ENCODE measurements at places on chromosomes 2 and 18.

DNA sequence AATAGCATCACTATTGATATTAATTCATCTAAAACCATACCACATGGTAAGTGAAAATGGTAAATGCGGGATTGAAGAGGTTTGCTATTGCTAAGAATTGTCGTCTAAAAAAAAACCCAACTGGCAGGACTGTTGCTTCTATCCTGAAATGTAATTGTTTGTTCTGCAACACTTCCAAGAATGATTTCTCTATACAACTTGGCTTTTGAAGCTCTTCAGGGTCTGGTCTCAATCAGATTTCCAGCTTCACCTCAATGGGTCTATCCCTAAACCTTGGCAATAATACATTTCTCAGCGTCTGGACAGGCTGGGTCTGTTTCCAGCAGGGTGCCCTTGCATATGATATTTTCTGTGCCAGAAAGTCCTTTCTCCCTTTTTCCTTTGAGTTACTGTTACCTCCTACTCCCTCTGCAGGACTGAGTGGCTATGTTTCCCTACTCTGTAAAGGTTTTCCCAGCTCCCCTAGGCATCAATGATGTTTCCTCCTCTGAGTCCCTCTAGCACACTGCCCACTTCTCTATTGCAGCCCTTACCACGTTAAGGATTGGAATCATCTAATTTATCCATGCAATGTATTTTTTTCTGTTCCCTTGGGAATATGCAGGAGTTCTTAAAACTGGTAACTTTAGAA lies 118.2 kb upstream of the REV1 start:
- no peak for DNase-seq

DNA sequence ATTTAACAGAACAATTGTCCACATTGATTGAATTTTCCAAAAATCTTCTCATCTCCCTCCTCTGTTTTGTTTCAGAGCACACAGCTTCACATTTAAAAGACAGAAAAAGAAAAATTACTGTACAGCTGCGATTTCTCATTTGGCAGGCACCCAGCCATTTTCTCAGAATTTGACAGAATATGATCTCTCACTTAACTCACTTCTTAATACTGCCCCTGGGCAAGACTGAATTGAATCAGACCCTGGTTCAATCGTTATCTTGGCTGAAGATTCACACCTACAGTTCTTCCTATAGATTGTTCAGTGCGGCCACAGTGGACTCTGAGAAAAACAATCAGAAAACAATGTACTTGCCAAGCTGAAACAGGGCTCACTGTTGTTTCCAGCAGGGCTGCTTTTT lies 90.2 kb upstream of the LHCGR start:
- peak; percentile 55 for DNase-seq

DNA sequence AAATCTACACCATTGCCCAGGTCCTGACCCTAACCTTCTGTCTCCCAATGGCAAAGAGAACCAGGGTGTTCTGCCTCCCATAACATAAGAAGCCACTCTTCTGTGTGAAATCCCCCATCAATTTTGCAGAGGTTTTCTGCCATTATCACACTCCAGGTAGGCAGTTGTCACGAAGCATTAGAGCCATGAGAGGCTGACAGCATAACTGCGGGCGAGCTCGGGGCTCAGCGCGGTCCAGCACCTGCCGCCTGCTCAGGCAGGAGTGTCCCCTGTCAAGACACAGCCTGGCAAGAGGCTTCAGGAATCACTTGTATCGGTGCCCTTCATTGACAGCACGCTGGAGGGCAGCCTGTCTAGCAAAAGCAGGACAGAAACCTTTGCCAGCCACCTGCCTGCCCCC lies 251.2 kb downstream of the SATB2 start:
- DNase-seq: no peak

- DNase-seq: no peak
Observed at GRCh38 chr2:26581991-26582842, 58.9 kb downstream of the CIB4 start.

GRCh38 chr2:109256921-109257320 lies 127.9 kb downstream of the SH3RF3 start:
- no peak for DNase-seq

DNA sequence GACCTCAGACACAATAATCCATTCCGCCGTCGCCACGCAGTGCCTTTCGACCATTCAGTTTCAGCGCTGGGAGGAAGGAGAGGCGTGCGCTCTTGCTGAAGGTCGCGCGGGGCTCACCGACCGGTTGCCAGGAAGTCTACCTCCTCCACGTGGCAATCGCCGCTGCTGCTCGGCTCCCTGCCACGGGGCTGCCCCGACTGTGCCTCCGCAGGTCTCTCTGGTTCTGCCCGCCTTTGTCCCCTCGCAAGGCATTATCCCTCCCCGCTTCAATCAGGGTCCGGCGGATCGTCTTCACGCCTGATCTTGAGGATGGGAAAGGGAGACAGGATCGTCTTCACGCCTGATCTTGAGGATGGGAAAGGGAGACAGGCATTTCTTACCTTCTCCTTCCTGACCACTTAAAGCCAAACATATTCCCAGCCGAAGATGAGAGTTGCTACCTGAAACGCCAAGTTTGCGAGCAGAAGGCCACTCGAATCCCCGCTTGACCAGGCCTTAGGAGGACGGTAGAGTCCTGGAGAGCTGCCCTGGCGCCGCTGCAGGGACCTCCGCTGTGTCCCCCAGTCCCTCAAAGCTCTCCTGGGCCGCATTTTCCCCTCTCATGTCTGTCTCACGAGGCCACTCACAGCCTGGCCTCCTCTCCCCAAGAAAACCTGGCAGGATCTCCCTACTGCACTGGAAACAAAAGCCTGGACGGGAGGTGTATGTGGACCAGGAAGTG lies 4.3 kb upstream of the GPR45 start:
- no peak for DNase-seq

- peak; percentile 26 for DNase-seq
Observed at GRCh38 chr2:104501929-104502328, 352.0 kb upstream of the POU3F3 start.

GRCh38 chr18:36035253-36035652 lies 32.1 kb downstream of the RPRD1A start:
- DNase-seq: no peak

DNA sequence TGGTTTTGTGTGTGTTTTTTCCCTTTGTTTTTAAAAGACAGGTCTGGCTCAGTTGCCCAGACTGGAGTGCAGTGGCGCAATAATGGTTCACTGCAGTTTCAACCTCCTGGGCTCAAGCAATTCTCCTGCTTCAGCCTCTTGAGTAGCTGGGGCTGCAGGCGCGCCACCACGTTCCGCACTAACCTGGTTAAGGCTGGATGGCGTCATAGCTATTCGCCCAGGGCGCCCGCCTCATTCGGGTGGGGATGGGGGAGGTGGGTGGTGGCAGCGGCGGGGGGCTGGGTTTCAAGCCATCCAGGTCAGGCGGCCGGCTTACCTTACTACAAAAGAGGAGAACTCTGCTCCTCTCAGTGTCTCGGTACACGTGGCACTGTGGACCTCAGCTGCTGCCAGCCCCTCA lies 42.8 kb downstream of the EEF1B2 start:
- no peak for DNase-seq

- no peak for DNase-seq
Observed at GRCh38 chr2:176174824-176175708, 13.4 kb upstream of the HOXD1 start.
